ENCODE measurements at places on chromosomes 13 and 19. TPM values are rescaled to one million over a fixed set of nuclear protein-coding genes. Genes with fewer than 3 reads are reported as not detected.

Gene B3GNT8
- total RNA-seq, result 4.6 TPM

DNA sequence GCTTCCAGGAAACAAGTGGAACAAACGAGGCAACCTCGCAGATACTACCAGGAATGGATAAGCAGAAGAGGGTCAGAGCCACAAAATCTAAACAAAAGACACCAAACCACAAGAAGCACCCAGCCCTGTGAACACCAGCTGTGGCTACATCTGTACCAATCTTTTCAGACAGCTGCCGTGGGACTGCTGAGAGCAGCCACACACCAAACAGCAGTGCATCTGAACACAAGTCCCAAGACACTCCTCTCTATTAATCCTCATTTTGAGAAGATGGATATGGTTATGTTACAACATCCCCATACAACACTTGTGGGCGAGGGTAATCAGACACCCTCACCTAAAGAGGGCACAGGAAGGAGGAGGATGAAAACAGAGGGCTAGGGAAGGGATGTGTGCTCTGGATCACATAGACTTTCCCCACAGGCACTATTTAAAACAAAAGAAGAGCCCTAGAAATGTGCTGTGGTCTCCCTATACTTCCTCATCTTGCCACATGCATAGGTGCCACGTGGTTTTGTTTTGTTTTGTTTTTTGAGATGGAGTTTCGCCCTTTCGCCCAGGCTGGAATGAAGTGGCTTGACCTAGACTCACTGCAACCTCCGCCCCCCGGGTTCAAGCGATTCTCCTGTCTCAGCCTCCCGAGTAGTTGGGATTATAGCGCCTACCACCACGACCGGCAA, 41.6 kb upstream of the ZNF14 start:
- DNase-seq, result no peak

- DNase-seq, result no peak
Measured at GRCh38 chr19:5935473-5936291, 21.6 kb downstream of the CAPS start.

Gene ETV2
- total RNA-seq, result 1.1 TPM

Gene CACNG8
- total RNA-seq, result 0.08 TPM

Gene CFAP97D2
- not detected for total RNA-seq

Gene DCT
- total RNA-seq, result 0.42 TPM

GRCh38 chr19:14412996-14413692, 6.0 kb downstream of the DDX39A start:
- DNase-seq, result no peak

DNA sequence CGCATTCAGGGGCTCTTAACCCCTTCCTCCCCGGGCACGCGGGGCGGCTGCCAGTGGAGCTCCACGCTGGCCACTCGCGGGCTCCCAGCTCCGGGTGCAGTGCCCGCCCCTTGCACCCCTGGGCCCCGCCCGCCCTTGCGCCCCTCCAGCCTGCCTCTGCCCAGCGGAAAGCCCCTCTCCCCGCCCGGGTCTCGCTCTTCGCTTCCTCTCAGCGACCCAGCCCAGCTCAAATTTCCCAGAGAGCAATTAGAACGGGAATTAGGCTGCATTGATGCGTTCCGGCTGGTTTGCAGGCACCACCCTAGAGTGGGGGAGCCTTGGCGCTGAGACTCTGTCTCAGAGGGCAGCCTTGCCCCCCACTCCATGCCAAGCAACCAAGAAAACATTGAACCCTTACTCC, 1.8 kb upstream of the GSX1 start:
- DNase-seq, result no peak

Gene SYCN
- not detected for total RNA-seq

Gene ZIC2
- not detected for total RNA-seq

GRCh38 chr19:31054430-31054829, 294.8 kb downstream of the TSHZ3 start:
- no peak for DNase-seq

Gene ZNF614
- 10.0 TPM for total RNA-seq

DNA sequence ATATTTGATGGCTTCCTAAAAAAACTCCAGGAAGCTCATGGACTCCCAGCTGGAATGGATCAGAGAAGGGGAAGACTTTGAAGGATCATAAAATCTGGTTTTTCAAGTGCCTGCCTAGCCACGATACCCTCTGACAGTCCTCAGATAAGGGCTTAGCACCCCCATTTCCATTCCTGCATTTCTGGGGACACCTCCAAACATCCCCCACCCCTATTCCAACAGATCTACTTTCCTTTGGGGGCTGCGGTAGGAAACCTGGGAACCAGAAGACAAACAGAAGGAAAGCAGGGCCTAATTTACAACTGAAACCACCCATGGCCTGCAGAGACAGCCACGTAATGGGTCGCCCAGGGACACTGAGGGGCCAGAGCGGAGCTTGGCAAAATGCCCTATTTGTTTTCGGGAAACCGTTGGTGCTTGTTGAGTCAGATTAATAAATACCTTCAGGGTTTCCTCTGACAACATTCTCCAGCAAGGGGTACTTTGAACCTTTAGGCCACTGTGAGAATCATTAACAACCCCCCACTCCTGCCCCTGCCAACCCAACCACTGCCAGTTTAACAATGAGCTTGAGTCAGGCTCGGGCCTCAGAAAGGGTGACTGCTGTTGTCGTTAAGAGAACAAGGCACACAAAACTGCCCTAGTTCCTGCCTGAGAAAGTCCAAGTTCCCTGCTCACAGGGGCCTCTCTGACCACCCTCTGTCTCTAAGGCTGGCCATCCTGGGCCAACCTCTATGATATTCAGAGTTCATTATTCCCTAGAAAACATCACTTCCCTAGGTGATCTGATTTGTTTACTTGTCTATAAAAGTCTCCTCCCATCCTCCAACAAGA, 23.5 kb downstream of the RHPN2 start:
- DNase-seq, result peak; percentile 70

Gene FFAR2
- 0.36 TPM for total RNA-seq

Gene ZNF556
- not detected for total RNA-seq

- DNase-seq, result peak; percentile 69
Measured at GRCh38 chr13:113562085-113562749, 22.3 kb upstream of the TFDP1 start.

GRCh38 chr19:45110851-45111266, 17.9 kb downstream of the PPP1R37 start:
- no peak for DNase-seq

GRCh38 chr13:99312493-99312883, 5.3 kb upstream of the GPR183 start:
- DNase-seq, result peak; percentile 50

Gene OR7D2
- not detected for total RNA-seq

All from ureter (tissue), 1 donor.